Omental fat pad (tissue), 4 donors: ENCODE measurements at places on chromosomes 11 and 22. TPM values are rescaled to one million over a fixed set of nuclear protein-coding genes. Genes with fewer than 3 reads are reported as not detected.

DNA sequence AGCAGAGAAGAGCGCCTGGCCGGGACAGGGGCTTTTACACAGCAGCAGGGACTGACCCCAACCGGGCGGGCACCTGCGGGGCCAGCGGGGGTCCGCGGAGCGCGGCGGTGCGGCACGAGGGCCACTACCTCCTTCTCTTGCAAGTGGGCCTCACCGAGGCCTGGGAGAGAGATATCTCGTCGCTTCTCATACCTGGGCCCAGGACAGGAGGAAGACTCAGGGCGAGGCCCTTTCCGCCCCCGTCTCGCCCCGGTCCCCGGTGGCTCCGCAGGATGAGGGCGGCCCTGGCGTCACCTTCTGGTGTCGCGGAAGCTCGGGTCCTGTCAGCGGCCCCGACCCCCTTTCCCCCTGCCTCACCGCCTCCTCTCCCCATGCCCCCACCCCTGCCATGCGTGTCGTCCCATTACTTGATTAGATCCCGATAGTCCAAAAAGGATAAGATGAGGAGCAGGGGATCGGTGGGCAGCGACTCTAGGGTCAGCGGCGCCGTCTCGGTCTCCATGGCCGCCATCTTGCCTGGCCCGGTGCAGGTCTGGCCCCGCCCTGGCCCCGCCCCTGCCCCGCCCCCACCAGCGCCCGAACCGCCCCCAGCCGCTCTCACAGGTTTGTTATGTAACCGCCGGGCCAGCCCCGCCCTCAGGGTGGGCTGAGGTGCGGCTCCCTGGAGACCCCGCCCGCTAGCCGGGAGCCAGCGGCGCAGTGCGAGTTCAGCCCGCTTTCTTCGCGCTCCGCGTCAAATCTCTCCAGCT, at the start of gene FBXO3:
Gene FBXO3 (minus strand): TSS at position 534 of the 749 bp plus-strand sequence. CDS start 23 bp downstream, at position 511.
- DNase-seq: peak; percentile 61

DNA sequence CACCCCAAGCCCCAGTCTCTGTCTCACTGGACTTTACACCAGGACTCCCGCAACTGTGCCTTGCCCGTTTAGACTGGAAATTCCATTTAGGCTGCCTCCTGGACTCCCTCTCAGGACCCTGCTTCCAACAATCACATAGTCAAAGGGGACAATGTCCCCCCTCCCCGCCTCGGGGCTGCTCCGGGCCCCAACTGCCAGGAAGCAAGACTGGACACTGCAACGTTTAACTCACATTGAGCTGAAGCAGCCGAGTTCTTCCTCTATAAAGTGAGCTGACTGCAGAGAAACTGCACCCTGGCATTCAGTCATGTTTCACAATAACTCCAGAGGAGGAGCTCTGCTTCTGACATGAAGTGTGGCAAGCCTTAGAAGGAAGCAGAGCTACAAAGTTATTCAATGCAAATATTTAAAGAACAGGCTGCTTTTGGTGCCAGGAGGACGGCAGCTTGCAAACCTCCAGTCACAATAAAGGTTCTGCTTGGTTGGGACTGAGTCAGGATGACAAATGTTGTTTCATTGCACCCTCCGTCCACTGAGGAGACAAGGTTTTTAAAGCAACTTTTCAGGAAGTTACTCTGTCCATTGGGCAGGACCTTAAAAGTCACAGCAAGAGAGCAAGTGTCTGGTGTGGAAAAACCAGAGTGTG, 19.9 kb downstream of the PACSIN2 start:
- DNase-seq: no peak

DNA sequence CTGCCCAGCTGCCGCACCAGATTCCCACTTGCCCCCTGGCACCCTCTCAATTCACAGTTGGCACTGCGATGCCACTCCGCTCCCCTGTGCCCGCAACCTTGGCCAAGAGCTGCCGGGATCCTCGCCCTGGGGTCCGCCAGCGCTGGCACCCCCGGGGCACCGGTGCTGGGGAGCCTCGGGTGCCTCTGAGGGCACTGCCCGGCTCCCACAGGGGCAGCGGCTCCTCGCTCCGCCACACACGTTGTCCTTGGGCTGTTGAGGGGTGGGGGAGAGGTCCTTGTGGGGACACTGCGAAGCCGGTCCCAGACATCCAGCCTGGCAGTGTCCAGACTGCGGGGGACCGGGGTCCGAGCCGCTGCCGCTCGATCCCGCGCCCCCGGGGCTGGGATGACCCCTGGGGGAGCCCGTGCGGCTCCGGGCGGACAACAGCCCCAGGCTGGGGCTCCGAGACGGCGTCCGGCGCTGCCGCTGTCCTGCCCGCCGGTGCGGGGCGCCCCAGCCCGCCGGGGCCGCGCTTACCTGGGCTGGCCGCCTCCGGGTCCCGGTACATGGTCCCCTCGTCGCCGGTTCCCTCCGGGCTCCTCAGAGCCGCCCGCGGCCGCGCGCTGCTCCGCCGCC, 496 bp downstream of the SYT7 start:
- DNase-seq: no peak

- no peak for DNase-seq
Observed at GRCh38 chr11:111942829-111943228, 5.7 kb downstream of the DIXDC1 start.

C11orf16 gene
- total RNA-seq: not detected

DNA sequence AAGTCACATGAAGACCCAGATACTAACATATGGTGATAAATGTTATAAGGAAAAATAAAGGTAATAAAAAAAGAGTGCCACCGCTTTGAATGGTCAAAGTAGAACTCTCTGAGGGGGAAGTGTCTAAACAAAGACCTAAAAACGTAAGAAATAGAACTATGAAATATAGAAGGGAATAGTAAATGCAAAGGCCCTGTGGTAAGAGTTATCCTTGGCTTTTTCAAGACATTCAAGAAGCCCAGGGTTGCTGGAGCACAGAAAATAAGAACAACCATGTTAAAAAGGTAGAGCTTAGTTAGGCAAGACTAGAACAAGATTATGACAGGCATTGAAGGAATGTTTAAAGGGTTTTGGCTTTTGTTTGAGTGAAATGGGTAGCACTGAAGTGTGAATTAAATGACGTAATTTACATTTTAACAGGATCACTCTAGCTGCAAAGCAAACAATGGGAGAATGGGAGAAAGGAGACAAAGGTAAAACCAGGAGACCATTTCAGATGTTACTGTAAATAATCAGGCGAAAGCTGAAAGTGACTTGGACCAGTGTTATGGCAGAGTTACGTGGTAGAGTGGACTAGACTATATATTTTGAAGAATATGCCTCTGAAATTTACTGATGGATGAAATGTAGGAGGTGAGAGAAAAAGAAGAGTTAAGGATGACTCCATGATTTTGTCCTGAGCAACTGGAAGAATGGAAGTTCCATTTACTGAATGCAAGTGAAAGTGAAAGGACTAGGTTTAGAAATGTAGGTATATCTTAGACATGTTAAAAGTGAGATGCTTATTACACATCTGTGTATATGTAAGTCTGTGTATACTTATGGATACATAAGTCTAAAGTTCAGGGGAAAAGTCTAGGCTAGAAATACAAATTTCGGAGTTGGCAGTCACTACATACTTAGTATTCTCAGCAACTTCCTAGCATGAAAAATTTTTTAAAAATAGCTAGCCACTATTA, 28.5 kb downstream of the BTBD10 start:
- DNase-seq: no peak

BIRC3 gene
- 30.2 TPM for total RNA-seq

APOA4 gene
- total RNA-seq: 1.1 TPM

- DNase-seq: no peak
Observed at GRCh38 chr22:38260761-38261681, 11.8 kb downstream of the TMEM184B start.

TMPRSS4 gene
- not detected for total RNA-seq
